ENCODE measurements at places on chromosomes 16 and 17.

- no peak for DNase-seq
Measured at GRCh38 chr17:82249896-82250581, 21.2 kb downstream of the SLC16A3 start.

DNA sequence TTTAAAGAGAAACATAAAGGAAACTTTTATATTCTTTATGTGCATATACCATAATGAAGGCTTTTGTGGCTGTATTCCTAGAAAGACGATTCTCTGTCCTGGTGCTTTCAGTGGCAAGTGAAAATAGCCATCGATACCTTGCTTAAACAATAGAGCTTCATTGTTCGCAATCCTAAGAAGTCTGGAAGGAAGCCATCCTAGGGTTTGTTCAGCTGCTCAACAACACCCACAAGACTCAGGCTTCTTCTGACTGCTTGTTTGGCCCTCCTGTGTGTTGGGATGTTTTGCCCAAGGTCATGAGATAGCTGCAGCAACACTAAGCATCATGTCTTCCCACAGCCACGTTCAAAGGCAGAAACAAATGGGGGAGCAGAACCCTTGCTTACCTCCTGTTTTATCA, 36.1 kb upstream of the COX10 start:
- DNase-seq = no peak

- no peak for DNase-seq
Measured at GRCh38 chr16:84029297-84030047, 13.1 kb downstream of the SLC38A8 start.

DNA sequence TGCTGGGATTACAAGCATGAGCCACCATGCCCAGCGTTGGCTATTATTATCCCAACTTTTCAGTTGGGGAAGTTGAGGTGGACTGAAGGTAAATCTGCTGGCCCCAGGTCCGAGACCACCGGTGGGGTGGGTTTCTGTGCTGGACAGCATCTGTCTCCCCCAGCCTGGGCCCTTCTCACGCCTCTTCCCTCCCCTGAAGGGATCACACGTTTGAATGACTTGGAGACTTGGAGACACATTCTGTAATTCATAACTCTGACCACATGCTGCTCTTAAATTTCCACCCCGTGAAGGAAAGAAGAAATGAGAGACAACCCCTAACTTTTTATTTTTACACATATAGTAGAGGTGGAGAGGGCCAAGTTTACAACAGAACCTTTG, 109.8 kb downstream of the MSI2 start:
- DNase-seq = peak; percentile 49

DNA sequence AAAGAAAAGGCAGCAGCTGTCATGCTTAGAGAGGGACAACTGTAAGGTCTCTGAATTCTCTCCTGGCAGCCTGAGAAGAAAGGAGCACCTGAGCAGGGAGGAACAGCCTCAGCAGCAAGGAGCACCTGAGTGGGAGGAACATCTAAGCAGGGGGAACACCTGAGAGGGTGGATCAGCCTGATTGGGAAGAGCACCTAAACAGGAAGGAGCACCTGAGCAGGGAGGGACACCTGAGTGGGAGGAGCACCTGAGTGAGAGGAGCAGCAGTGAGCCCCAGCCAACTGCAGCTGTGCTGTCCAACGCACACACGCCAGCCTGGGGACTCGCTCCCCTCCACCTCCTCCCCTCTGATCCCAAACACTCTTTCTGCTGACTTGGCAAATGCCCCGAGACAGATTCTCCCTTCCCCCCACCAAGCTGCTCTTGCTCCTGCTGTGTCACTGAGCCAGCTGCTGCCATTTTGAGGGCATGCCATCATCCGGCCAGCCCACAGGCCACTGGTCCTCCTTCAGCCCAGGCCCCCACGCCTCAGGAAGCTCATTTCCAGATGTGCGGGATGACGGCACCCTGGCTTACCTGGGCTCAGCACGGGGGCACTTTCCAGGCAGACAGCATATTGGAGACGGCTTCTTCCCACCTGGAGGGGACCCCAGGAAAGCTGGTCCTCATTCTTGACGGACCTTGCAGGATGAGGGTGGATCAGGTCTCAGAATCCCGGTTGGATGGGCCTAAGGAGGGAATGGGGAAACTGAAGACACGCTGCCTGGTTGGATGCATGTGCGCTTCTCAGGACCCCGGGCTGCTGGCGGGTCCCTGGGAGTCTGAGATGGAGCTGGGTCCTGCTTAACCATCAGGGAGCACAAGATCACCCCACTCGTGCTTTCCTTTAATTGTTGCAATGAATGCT, 57.7 kb upstream of the RBFOX3 start:
- no peak for DNase-seq

DNA sequence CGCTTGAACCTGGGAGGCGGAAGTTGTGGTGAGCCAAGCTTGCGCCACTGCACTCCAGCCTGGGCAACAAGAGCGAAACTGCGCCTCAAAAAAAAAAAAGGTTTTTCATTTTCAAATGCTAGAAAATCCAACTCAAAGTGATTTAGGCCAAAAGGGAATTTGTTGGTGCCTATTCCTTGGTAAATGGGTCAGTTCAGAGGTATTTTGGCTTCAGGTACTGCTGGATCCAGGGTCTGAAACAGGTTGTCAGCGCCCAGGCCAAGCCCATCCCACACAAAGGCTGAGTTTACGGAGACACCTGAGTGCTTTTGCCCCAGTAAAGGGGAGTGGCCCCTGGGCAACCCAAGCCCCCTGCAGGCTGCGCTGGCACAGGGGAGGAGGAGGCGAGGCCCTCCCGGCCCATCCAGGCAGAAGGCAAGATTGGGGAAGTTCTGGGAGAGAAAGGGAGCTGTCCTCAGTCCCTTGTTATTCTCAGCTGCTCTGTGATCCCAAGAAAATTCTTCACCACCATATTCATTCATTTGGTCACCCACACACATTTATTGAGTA, 8.5 kb upstream of the JPH3 start:
- no peak for DNase-seq

DNA sequence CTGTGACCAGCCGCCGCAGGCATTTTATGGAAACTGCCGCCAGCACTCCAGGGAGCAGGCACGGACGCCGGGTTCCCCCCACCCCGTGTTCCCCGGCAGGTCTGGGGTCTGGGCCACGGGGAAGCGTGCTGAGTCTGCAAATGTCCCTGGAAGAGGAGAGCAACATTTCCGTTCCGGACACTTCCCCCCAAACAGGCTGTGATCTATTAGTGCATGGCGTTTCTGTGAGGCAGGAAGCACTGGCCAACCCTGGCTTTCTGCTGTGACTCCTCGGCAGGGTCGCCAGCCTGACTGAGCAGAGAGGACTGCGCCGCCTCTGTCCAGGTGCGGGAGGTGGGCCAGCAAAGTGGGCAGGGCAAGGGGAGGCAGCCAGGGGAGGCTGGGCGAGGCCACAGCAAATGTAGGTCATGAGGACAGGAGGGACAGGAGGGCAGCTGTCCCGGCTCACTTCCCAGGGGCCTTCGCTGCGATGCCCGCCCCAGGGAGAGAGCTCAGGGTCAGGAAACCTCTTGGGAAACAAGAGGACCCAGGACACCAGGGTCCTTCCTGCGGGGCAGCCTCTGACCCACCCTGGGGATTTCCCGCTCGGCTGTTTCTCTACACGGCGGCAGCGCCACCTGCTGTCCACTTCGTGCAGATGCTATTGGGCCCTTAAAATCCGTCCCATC, 9.5 kb downstream of the FOXF1 start:
- peak; percentile 53 for DNase-seq

- DNase-seq = no peak
Measured at GRCh38 chr17:32303781-32304288, 38.1 kb downstream of the C17orf75 start.

- no peak for DNase-seq
Measured at GRCh38 chr17:74442291-74442669, 10.4 kb downstream of the GPRC5C start.

GRCh38 chr16:8885674-8886592, 3.8 kb downstream of the LITAFD start:
- peak; percentile 18 for DNase-seq

GRCh38 chr17:13153036-13153435, 135.2 kb upstream of the ELAC2 start:
- no peak for DNase-seq

DNA sequence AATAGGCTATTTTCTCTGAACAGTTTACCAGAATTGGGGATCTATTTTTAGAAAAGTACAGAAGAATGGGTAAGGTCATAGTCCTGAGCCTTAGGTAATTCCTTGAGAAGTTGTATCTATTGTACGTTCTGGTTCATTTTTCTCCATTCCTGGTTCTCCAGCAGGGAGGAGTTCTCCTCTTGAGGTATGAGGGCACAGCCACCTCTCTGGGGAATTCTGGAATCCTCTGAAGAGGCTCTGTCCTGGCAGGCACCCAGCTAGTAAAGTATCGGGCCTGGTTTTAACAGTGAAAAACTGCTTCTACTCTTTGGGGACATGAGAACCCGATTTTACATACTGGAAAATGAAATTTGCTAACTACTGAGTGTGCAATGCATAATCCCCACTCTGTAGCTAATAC, 19.6 kb upstream of the PMFBP1 start:
- DNase-seq = no peak

DNA sequence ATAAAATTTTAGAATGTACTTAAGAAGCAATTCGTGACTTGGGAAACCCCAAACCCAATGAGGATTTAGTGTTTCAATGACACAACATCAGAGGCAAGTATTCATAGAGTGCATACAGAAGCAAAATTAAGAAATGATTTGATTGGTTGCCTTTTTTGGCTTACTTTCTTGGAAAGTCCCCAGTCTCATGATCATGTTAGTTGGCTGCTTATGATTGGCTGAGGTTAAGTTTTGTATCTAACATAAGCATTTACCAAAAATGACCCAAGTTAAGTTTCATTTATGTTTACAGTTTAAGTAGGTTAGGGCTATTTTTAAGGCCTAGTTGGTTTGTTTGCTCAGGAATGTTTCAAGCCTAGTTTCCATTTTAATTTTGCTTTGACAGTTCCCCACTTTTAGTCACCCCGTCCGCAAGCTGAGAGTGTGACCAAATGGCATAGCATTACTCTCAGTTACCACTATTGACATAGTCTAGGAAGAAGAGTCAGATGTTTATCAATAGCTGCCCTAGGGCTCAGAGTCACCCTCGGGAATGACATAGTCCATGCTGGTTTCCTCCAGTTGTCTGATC, 36.2 kb downstream of the DGKE start:
- no peak for DNase-seq

- DNase-seq = peak; percentile 81
Measured at GRCh38 chr17:66715745-66716156, 119.2 kb upstream of the CACNG5 start.

GRCh38 chr16:54063279-54063773, 223.3 kb downstream of the IRX3 start:
- DNase-seq = no peak

DNA sequence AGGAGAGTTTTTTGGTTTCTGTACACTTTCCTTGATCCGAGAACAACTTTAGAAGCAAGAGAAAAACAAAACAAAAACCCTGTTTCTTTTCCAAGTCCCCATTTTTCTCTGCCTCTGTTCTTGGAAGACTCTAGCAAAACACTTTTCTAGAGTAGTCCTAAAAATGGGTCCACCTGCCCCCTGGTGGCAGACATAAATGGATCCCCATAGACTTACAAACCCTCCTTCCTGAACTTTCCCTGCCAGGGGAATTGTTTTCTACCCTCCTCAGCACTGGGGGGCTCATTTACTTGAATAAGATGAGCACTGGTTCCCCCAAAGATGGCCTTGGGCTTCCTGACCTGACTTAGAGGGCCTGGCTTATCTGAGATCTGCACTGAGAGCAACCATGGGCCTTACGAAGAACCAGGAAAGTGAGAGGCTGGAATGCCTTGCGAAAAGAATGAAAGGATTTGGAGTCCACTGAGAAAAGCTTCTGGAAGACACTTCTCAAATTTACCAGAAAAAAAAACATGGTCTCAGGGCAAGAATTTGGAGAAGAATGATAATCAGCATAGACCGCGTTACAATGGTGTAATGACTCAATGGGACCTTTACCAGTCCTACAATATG, 48.0 kb upstream of the CDYL2 start:
- no peak for DNase-seq

DNA sequence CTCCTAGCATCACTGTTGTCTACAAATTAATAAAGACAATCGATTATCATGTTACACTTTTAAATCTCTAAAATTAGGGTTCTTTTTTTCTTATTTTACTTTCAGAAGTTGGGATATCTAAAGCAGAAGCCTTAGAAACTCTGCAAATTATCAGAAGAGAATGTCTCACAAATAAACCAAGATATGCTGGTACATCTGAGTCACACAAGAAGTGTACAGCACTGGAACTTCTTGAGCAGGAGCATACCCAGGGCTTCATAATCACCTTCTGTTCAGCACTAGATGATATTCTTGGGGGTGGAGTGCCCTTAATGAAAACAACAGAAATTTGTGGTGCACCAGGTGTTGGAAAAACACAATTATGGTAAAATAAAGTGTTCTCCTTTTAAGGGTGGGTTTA, 2.4 kb downstream of the RAD51C start:
- DNase-seq = no peak

DNA sequence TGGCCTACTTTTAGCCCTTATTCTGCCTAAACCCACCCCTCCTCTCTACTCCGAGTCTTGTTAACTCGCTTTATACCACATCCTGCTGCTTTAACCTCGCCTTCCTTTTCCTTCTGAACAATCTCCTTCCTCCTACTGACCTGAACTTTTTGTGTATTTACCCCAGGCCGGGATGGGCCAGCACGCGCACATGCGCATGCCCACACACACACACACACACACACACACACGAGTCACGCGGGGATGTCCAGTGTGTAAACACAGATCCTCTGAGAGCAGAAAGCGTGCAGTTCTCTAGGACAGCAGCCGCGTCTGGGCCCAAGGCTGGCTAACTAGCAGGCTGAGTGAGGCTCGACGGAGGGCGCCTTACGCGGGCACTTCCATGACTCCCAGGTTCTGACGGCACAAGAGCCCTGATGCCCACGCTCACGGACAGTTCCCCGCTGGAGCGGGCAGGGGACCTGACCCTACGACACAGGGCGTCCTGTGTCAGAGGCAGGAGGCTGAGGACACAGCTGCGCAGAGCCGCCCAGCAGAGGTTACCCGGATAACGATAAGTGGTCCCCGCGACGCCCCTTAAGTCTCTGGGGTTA, 610 bp downstream of the PIK3R5 start:
- DNase-seq = no peak

- DNase-seq = no peak
Measured at GRCh38 chr16:66165879-66166278, 200.6 kb upstream of the CDH5 start.

DNA sequence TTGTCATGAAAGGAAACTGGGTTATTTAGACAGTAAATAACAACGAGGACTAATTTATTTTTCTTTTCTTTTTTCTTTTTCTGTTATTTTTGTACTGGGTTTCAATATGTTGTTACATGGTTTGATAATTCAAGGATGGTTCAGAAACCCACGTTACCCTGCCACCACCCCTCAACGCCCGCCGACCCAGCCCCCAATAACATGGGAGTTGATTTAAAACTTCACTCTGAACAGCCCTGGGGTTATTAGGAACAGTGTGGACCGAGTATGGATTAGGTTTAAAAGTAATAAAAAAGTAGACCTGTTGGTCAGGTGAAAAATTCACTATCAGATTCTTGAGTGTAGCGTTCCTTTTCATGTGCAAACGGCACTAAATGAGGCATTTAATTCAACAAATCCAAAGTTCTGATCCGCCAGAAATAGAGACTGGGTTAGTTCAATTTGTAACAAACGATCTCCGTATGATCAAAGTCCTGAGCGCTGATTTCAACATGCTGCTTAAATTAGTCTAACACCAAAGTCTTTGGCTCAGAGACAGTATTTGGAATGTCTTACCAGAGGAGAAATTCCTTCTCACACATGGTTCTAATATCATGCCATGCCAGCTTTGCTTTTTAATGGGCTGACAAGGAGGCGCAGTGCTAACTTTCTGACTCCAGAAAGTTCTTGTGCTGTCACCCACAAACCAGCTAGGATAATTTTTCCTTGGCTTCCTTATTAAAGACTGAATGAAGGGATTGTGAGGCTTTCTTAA, 173.1 kb upstream of the IRX3 start:
- DNase-seq = no peak

GRCh38 chr17:43676471-43676870, 14.7 kb upstream of the MEOX1 start:
- no peak for DNase-seq

All from kidney glomerular epithelial cell (primary cell).